ENCODE measurements at places on chromosomes 12 and 14.

DNA sequence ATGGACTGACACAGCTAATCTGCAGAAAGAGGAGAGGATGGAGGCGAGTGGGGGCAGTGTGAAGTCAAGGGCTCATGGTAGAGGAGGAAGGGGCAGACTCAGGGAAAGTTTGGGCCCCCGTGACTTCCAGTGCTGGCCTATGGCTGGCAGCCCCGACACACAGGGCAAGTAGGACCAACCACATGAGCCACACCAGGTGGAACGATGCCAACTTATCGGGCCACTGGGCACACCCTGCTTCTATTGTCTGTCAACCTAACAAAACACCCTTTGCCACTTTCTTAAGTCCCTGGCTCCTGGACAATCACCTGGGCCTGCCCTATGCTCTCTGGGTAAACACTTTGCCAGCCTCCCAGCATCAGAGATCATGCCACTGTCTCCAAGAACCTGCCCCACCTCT is 65.2 kb upstream of the PSMC1 start:
- DNase-seq: no peak

GRCh38 chr14:44428231-44428945 is 78.7 kb downstream of the FSCB start:
- no peak for DNase-seq

DNA sequence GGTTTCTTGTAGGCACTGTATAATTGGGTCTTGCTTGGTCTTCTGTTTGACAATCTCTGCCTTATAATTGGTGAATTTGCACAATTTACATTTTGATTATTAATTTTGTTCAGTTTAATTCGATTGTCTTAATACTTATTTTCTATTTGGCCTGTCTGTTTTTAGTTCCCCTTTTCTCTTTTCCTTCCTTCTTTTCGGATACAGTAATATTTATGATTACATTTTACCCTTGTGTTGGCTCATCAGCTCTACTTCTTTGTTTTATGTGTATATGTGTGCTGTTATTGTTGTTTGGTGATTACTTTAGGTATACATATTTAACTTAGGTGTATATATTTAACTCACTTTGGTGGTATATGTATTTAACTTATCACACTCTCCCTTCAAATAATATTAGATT is 12.8 kb upstream of the BEGAIN start:
- DNase-seq: no peak

- DNase-seq: no peak
These were observed 4.2 kb downstream of the DENND5B start for GRCh38 chr12:31586728-31587127.

GRCh38 chr14:38138473-38139138 is 69.1 kb upstream of the SSTR1 start:
- no peak for DNase-seq

DNA sequence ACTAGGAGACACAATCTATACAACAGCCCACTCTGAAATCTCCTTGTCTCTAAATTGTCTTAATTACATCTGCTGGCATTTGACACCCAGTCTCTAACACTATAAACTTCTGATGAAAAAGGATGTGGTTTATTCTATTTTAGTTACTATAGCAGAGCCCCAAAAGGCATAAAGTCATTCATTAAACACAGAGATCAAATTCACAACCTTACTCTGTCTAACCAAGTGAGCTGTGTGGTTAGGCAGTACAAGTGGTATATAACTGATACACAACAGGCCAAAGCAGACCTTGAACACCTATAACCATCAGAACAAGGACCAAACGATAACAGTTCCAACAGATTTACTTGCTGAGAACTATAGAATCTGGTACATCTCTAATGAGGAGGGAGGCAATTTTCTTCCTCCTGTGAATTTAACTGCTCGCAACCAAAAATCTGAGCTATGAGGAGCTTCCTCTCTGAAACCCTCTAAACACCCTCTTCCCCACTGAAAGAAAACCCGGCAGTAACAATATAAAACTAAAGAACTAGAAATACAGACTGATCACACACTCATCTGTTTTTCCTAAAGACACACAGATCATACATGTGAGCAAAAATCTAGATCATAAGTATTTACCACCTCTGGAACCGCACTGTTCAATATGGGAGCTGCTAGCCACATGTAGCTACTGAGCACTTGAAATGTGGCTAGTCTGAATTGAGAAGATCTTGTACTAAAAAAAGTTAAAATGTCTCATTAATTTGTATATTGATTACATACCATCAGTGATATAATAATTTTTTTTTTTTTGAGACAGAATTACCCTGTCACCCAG is 17.7 kb downstream of the SPPL3 start:
- DNase-seq: no peak

DNA sequence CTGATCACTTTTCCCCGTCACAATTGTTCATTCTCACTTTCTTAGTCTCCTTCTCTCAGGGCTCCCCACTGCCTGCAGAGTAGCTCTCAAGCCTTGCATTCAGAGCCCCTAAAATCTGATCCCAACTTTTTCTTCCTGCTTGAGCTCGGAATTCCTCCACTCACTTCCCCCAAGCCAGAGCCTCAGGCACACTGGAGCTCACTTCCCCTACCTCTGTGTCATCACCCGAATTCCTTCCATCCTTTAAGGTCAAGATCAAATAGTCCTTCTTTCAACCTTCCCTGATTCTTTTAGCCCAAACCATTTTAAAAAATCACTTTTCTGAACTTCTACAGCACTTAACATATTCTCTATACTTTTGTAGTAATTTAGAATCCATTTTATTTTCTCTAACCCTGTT is 34.1 kb upstream of the ATP23 start:
- DNase-seq: no peak
